ENCODE measurements at places on chromosomes 13 and 19. TPM values are rescaled to one million over a fixed set of nuclear protein-coding genes. Genes with fewer than 3 reads are reported as not detected.

GRCh38 chr13:67087527-67087926 is 142.6 kb downstream of the PCDH9 start:
- DNase-seq, result no peak

DNA sequence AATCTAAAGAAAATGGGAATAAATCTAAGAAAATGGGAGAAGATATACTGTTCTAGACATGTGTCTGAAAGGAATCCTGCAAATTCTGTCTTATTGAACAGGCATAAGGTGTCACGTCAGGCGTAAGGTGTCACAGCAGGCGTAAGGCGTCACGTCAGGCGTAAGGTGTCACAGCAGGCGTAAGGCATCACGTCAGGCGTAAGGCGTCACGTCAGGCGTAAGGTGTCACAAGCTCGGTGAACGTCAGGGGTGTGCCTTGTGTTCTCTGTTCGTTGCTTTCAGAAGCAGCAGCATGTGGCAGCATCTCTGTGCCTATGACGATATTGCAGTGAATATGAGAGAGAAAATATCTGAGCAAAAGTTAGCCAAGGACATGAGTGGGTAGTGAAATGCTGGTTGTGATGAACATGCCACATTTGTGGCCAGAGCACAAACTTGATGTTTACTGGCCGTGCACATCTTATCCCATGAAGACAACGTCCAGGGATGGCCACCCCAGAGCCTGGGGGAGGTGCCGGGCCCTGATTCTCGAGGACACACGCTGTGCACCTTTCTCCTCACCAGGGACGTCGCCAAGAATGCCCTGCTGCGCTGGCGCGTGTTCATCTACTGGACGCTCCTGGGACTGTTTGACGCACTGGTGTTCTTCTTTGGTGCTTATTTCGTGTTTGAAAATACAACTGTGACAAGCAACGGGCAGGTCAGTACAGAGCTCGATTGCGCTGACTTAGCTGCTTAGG is 107.0 kb upstream of the MCF2L start:
- no peak for DNase-seq

DNA sequence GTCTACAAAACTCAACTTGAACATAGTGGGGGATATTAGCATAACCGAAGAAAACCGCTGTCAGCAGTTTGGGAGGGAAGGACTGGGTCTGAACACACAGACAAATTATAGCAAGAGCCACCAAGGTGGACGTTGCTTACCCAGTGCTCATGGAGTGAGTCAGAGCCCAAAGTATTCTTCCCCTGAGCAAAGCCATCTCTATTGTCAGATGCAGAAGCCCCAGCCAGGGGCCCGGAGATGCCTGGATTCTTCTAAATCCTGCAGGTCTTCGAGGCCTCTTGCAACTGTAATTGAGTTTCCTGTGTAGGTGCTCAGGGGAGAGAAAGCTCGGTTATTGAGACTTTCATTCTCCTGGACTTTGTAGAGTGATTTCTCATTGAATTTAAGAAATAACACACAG is 384.5 kb downstream of the IRS2 start:
- no peak for DNase-seq

DNA sequence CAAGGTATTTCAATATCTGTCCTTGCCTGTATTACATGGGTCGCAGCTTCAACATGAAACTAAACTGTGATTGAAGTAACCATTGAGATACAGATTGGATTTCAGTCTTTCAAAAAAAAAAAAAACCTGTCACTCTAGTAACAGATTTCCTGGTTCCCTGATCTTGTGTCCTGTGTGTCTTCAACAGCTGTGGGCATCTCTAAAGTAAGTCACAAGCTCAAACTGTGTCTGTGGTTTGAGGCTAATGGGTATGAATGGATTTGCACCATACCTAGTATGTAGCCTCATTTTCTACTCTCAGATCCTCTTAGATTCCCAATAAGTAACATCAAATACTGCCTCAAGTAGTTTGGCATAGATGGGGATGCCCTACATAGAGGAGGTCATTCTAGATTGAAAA is 300.1 kb downstream of the COG6 start:
- DNase-seq, result no peak

GRCh38 chr19:20259615-20260014 is 92.6 kb downstream of the ZNF486 start:
- DNase-seq, result no peak

- DNase-seq, result no peak
Measured at GRCh38 chr19:47284324-47284899, 9.7 kb downstream of the INAFM1 start.

- peak; percentile 52 for DNase-seq
Measured at GRCh38 chr19:48271531-48272151, 1.8 kb downstream of the ZNF114 start.

DNA sequence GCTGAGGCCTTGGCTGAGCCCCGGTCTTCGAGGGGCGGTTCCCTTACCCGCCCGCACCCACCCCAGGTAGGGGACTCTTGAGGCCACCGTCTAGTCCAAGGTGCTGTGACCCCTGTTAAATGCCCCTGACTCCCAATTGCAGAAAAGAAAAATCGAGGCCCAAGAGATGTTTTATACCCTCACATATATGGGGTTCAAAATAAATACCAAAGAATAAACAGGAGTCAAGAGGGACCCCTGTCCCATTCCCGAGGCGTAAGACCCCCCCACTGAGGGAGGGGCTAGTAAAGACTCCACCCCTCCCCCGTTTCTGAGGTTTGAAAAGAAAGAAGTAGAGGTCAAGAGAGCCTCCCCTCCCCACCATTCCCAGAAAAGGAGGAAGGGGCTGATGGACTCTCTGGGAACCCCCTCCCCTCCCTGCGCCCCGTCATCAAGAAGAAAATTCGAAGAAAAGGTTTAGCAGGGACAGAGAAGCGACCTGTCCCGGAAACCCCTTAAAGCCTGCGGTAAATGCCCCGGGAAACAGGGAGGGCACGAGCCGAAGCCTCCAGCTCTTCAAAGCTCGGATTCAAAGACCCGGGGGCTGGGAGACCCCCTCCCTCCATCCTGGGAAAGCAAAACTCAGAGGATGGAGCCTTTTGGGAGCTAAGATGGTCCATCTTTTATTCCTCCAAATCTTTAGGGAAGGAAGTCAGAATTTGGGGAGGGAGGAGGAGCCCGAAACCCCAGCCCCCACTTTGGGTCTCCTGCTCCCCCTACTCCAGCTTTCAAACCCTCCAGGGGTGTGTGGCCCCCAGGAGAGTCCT is 755 bp upstream of the RAB3A start:
- no peak for DNase-seq

DNA sequence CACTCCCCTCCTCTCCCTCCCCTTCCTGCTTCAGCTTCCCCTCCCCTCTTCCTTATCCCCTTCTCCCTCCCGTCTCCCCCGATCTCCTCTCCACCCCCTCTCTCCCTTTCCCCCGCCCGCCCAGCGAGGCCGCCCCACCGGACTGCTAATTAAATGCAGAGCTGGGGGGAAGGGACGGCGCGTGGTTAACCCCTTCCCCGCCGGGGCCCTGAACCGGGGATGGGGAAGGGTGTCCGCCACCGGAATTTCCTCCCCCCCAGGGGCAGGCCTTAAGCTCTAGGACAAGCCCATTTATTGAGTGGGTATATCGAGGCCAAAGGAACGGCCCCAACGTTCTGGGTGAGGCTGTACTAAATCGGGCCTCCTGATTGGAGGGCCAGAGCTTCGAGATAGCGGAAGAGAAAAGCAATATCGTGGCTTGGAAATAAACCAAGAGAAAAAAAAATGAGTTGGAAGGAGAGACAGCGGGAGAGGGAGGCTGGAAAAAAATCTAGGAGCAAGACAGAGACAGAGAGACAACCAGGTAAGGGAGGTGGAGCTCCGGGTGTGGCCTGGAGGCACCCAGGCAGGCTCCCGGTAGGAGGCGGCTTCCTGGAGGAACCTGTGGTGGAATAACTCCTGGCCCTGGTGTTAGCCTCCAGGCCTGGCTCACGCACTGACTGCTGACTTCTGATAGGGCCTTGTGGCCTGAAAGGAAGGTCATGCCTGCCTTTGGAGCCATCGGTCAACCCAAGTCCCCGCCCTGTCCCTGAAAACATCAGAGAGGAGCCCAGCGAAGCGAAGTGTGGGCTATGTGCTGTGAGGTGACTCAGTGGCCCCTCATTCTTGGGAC is 11.6 kb upstream of the JUND start:
- DNase-seq, result peak; percentile 87

DNA sequence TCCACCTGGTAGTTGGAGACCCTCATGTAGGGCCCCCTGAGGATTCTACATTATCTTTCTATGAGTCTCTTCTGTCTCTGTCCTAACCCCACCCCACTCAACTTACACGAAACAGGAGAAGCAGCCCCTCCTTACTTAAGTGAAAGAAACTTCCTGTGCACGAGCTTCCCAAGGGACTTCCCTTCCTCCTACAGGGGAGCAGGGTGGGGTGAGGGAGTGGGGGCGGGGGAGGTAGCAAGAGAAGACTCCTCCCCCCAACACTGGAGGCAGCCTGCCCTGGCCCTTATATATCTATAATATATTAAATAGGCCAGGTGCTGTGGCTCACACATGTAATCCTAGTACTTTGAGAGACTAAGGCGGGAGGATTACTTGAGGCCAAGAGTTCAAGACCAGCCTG is 5.5 kb upstream of the PDE4C start:
- DNase-seq, result no peak

- DNase-seq, result no peak
Measured at GRCh38 chr13:73449252-73449651, 390.4 kb downstream of the KLF5 start.

TEX101 gene
- not detected for total RNA-seq

SLC10A2 gene
- not detected for total RNA-seq

TUBB4A gene
- total RNA-seq, result 0.94 TPM

PTGIR gene
- 5.5 TPM for total RNA-seq

PRTN3 gene
- not detected for total RNA-seq

All from left cardiac atrium (tissue), 4 donors.